ENCODE measurements at places on chromosomes 4 and X. TPM values are rescaled to one million over a fixed set of nuclear protein-coding genes. Genes with fewer than 3 reads are reported as not detected.

- H3K27me3 ChIP-seq: no peaks in the 10 kb centered on the region
- no peaks in the 10 kb centered on the region for H3K36me3 ChIP-seq
- DNase-seq: no peak
- no peak overlapping the region for H3K27ac ChIP-seq
- H3K4me1 ChIP-seq: no peaks in the 10 kb centered on the region
Measured at GRCh38 chr4:180866933-180867643, 1376.1 kb upstream of the TENM3 start.

- H3K27ac ChIP-seq: no peak overlapping the region
- H3K4me1 ChIP-seq: no peaks in the 10 kb centered on the region
- no peak overlapping the region for H3K4me3 ChIP-seq
- DNase-seq: no peak
- no peaks in the 10 kb centered on the region for H3K36me3 ChIP-seq
Measured at GRCh38 chr4:130044788-130045531, 949.0 kb downstream of the C4orf33 start.

GRCh38 chr4:4455210-4455865 lies 68.4 kb downstream of the NSG1 start:
- no peak overlapping the region for H3K4me3 ChIP-seq
- H3K36me3 ChIP-seq: peaks cover 3% of the 10 kb centered on the region
- H3K27me3 ChIP-seq: no peaks in the 10 kb centered on the region
- DNase-seq: no peak
- H3K27ac ChIP-seq: no peak overlapping the region

GRCh38 chr4:86243750-86244149 lies 116.1 kb downstream of the MAPK10 start:
- H3K27ac ChIP-seq: no peak overlapping the region
- no peaks in the 10 kb centered on the region for H3K36me3 ChIP-seq
- H3K27me3 ChIP-seq: no peaks in the 10 kb centered on the region

DNA sequence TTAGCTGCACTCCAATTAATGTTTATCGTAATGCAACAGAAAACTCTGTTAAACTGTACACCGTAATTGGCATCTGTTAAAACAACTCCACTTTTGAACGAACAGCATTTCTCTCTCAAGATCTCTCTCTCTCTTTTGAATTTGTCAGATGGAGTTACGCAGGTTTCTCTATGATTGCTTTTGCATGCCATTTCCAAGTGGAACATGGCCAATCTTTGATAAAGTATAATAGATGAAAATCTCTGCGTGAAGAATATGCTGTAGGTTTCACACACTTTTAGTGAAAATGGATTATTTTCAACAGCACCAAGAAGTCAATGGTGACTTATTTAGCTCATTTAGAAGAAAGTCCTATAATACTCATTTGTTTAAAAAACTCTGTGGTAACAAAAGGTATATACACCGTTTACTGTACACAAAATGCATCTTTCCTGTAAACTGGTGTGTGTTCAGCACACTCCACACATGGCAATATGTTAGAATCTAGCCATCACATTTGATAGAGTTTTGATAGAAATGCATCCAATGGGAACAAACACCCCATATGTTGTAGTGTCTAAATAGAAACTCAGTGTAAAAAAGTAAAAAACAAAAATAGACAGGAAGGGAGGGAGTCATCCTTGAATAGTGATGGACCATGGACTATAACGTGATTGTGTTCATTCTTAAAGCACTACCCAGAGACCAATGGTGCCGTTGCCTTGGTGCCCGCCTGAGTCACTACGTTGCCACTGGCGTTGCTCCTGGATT lies 5.8 kb upstream of the FGFBP2 start:
- no peak overlapping the region for H3K4me3 ChIP-seq
- no peaks in the 10 kb centered on the region for H3K4me1 ChIP-seq
- no peaks in the 10 kb centered on the region for H3K36me3 ChIP-seq
- no peak for DNase-seq
- no peak overlapping the region for H3K27ac ChIP-seq
- no peaks in the 10 kb centered on the region for H3K27me3 ChIP-seq

The HAND2 gene
- 6.2 TPM for total RNA-seq

- no peaks in the 10 kb centered on the region for H3K36me3 ChIP-seq
- H3K4me1 ChIP-seq: no peaks in the 10 kb centered on the region
- no peak overlapping the region for H3K27ac ChIP-seq
- H3K27me3 ChIP-seq: no peaks in the 10 kb centered on the region
- no peak for DNase-seq
- H3K4me3 ChIP-seq: no peak overlapping the region
Measured at GRCh38 chr4:187685247-187685646, 310.3 kb upstream of the ZFP42 start.

- no peak overlapping the region for H3K4me3 ChIP-seq
- H3K36me3 ChIP-seq: no peaks in the 10 kb centered on the region
- no peak for DNase-seq
- no peak overlapping the region for H3K27ac ChIP-seq
Measured at GRCh38 chr4:83725336-83726085, 189.6 kb downstream of the GPAT3 start.

GRCh38 chr4:101009471-101009870 lies 337.9 kb downstream of the PPP3CA start:
- no peak overlapping the region for H3K27ac ChIP-seq
- H3K4me1 ChIP-seq: no peaks in the 10 kb centered on the region
- no peak for DNase-seq
- H3K36me3 ChIP-seq: no peaks in the 10 kb centered on the region

GRCh38 chr4:182235021-182235795 lies 8.0 kb upstream of the TENM3 start:
- no peaks in the 10 kb centered on the region for H3K4me1 ChIP-seq
- no peak overlapping the region for H3K27ac ChIP-seq
- DNase-seq: no peak

GRCh38 chrX:72663737-72664136 lies 50.4 kb downstream of the PHKA1 start:
- no peaks in the 10 kb centered on the region for H3K27me3 ChIP-seq
- no peaks in the 10 kb centered on the region for H3K4me1 ChIP-seq
- H3K36me3 ChIP-seq: no peaks in the 10 kb centered on the region

The SPATA18 gene
- 2.3 TPM for total RNA-seq

DNA sequence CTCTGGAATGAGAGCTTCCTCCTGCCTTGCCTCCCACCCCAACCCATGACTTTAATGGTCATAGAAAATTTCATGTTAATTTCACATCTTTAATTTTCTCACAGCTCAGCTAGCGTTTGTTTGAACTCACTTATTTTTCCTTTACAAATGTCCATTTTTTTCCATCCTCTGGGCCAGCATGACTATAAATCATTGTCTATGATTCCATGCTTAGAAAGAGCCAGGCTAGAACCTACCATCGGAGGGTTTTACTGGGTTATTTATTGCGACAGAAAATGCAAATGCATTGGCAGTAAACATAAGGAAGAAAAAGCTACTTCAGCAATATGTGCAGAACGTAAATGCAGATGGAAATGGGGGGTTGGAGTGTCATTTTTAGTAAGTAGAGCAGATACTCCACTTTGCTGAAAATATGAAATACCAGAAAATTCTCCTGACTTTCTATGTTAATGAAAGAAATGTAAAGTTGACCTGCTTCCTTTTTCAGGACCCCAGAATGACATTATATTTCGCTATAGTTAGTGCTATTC lies 37.1 kb downstream of the LGI2 start:
- H3K4me3 ChIP-seq: no peak overlapping the region
- no peaks in the 10 kb centered on the region for H3K27me3 ChIP-seq
- no peaks in the 10 kb centered on the region for H3K36me3 ChIP-seq
- DNase-seq: no peak

- H3K27ac ChIP-seq: no peak overlapping the region
- H3K4me1 ChIP-seq: no peaks in the 10 kb centered on the region
- H3K36me3 ChIP-seq: no peaks in the 10 kb centered on the region
- DNase-seq: no peak
Measured at GRCh38 chr4:64144994-64145393, 264.3 kb downstream of the TECRL start.

The CYSLTR1 gene
- total RNA-seq: 1.00 TPM

GRCh38 chr4:47374477-47374876 lies 89.0 kb downstream of the COMMD8 start:
- H3K36me3 ChIP-seq: no peaks in the 10 kb centered on the region
- H3K4me1 ChIP-seq: no peaks in the 10 kb centered on the region
- no peak for DNase-seq
- H3K27me3 ChIP-seq: no peaks in the 10 kb centered on the region
- no peak overlapping the region for H3K4me3 ChIP-seq
- no peak overlapping the region for H3K27ac ChIP-seq

GRCh38 chr4:114257501-114257900 lies 278.1 kb upstream of the ARSJ start:
- H3K4me1 ChIP-seq: no peaks in the 10 kb centered on the region
- no peak overlapping the region for H3K27ac ChIP-seq
- H3K36me3 ChIP-seq: no peaks in the 10 kb centered on the region

- no peak overlapping the region for H3K27ac ChIP-seq
- no peaks in the 10 kb centered on the region for H3K36me3 ChIP-seq
- H3K4me3 ChIP-seq: no peak overlapping the region
- H3K4me1 ChIP-seq: no peaks in the 10 kb centered on the region
Measured at GRCh38 chr4:118917582-118917981, 28.9 kb downstream of the SYNPO2 start.

GRCh38 chrX:148960060-148960459 lies 459.6 kb downstream of the AFF2 start:
- H3K4me1 ChIP-seq: no peaks in the 10 kb centered on the region
- H3K27me3 ChIP-seq: no peaks in the 10 kb centered on the region
- H3K4me3 ChIP-seq: no peak overlapping the region
- H3K27ac ChIP-seq: no peak overlapping the region

GRCh38 chrX:68345025-68345424 lies 88.3 kb downstream of the OPHN1 start:
- no peak overlapping the region for H3K27ac ChIP-seq
- no peaks in the 10 kb centered on the region for H3K4me1 ChIP-seq
- no peaks in the 10 kb centered on the region for H3K36me3 ChIP-seq
- H3K4me3 ChIP-seq: no peak overlapping the region

DNA sequence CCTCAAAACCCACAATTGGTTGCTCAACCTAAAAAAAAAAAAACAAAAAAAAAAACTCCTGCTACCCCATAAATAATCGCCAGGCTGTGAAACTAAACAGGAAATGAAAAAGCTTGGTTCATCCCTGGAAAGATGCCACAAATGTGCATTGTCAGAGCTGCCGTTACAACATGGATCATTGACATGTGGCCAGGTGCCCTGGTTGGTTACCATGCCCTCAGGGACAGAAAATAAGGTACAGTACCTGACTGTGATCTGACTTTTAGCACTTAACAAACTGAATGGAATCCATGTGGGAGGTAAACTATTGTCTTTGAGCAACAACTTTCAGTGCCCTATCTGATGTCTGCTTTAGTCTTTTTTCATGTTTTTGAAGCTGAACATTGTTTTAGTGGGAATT lies 118.0 kb upstream of the RPL34 start:
- no peak for DNase-seq
- H3K36me3 ChIP-seq: no peaks in the 10 kb centered on the region
- H3K4me1 ChIP-seq: no peaks in the 10 kb centered on the region
- no peak overlapping the region for H3K27ac ChIP-seq
- no peaks in the 10 kb centered on the region for H3K27me3 ChIP-seq

- peaks cover 8% of the 10 kb centered on the region for H3K36me3 ChIP-seq
- DNase-seq: no peak
- no peak overlapping the region for H3K4me3 ChIP-seq
- no peaks in the 10 kb centered on the region for H3K27me3 ChIP-seq
- no peak overlapping the region for H3K27ac ChIP-seq
- H3K4me1 ChIP-seq: no peaks in the 10 kb centered on the region
Measured at GRCh38 chr4:39928538-39928937, 49.2 kb downstream of the PDS5A start.

GRCh38 chr4:108988464-108989195 lies 225.8 kb upstream of the ETNPPL start:
- H3K4me3 ChIP-seq: no peak overlapping the region
- no peak overlapping the region for H3K27ac ChIP-seq
- no peaks in the 10 kb centered on the region for H3K27me3 ChIP-seq
- H3K36me3 ChIP-seq: no peaks in the 10 kb centered on the region

DNA sequence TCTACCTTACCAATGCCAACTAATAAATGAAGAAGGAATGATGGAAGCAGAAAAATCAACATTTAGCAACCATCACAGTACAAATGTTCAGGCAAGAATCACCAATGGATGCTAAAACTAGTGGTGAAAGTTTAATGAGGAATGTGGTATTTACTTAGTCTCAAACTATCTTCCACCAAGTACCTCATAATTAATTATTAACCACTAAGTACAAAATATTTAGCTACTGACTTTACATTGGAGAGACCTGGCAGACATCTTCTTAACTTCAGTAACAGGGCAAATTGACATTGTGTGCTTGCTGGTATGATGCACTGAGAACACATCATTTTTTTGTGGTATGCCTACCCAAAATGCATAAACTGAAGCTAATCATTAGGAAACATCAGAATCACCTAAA lies 82.4 kb downstream of the DLG3 start:
- H3K36me3 ChIP-seq: no peaks in the 10 kb centered on the region
- no peaks in the 10 kb centered on the region for H3K27me3 ChIP-seq
- DNase-seq: no peak
- no peak overlapping the region for H3K4me3 ChIP-seq

DNA sequence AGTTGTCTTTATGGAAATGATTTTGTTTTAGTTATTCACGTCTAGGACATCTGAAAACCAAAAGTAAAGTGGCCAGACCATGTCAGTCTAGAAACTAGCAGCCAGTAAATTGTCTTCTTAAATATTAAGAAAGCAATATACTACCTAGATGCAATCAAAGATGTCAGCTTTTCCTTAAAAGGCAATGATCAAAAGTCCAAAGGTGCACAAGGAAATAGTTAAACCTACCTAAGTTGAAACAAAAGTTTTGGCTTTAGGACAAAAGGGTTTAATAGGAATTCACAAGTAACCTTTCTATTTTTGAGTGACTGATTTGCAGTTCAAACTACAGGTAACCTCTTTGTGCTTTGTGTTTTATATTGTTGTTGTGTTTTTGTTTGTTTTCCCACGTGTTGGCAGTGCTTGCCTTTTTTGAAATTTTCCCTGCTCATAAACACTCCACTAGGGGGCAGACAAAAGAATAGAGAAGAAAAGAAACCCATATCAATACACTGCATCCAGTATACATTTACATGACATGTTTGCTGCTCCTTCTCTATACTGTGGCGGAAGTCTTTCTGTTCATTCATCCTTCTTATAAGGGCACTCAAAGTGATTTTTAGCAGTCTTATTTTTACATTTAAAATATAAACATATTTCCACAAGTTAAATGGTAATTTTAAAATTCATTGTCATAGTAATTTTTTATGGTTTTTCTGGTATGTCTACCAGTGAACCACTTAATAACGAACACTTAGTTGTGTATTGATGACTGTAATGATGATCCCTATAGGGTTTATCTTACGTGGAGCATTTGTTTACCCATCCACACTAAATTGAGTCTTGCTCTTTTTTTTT lies 62.7 kb downstream of the GAB1 start:
- no peaks in the 10 kb centered on the region for H3K36me3 ChIP-seq
- H3K27me3 ChIP-seq: no peaks in the 10 kb centered on the region
- no peak for DNase-seq
- no peak overlapping the region for H3K4me3 ChIP-seq

The VSIG1 gene
- not detected for total RNA-seq
